ENCODE measurements at places on chromosomes 2 and 18. TPM values are rescaled to one million over a fixed set of nuclear protein-coding genes. Genes with fewer than 3 reads are reported as not detected.

PFN4 gene
- polyA plus RNA-seq = 1.6 TPM

MC4R gene
- 0.26 TPM for polyA plus RNA-seq

- no peak for DNase-seq
Measured at GRCh38 chr2:137173463-137173862, 408.1 kb downstream of the THSD7B start.

DNA sequence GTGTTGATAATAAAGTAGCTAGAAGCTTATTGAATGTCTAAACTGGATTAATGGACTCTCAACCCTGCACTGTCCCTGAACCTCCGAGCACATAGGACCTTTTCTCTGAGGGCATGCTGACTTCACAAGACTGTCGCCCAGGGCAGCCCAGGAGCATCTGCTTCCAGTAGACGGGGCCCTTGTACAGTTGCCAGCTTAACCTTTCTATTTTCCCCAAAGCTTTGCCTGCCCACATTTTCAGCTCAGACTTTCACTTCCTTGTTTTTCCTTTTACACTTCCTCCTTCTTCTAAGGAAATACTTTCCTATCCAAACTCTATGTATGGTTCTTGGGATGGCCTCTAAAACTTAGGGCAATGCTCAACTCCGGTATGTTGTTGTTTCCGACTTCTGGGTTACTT lies 1.3 kb downstream of the VWA3B start:
- DNase-seq = peak; percentile 81

DNA sequence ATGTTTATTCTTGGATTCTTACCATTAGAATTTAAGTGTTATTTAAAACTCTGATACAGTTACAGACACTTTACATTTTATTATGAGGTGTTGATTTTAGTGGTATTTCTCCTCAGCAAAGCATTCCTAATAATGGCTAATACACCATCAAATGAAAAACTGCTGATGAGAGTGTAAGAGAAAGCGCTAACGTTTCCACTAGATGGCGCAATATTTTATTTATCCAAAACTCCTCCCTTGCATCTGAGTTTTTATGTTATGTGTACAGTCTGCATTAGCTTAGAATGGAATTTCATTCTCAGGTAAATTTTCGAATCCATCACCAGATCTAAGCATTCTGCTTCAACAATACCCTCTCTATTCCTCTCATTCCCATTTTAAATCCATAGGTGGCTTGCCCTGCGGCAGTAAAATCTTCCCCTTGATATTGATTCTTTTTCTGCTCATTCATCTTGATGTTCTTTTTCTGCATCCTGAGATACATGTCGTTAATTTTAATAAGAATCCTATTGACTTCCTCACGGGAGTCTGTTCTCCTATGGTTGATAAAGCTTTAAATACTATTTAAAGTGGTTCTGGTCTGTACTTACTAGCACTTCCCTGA lies 53.9 kb downstream of the PRKRA start:
- peak; percentile 67 for DNase-seq

DNA sequence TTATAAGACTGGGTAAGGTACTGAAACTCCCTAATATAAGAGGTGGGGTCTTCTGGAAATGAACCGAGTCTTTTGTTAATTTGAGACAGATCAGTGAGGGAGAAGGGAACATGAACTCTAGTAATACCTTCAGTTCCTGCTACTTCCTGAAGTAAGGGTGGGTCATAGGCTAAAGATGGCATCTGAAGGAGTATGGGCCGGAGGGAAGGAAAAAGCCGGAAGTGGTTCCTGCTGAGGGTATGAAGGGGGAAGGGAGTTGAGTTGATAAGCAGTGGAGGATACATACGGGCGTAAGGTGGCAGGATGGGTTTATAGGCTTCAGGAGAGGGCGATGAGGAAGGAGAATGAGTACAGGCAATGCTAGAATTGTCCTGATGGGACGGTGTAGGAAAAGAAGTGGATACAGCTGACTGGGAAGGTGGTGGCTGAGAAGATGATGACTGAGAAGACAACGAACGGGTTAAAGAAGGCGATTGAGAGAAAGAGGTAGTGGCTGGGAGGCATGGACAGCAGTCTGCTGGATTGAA lies 58.2 kb downstream of the KYNU start:
- DNase-seq = no peak

ZSWIM2 gene
- not detected for polyA plus RNA-seq

HAAO gene
- polyA plus RNA-seq = 21.7 TPM

CHRNA1 gene
- 140 TPM for polyA plus RNA-seq

DNA sequence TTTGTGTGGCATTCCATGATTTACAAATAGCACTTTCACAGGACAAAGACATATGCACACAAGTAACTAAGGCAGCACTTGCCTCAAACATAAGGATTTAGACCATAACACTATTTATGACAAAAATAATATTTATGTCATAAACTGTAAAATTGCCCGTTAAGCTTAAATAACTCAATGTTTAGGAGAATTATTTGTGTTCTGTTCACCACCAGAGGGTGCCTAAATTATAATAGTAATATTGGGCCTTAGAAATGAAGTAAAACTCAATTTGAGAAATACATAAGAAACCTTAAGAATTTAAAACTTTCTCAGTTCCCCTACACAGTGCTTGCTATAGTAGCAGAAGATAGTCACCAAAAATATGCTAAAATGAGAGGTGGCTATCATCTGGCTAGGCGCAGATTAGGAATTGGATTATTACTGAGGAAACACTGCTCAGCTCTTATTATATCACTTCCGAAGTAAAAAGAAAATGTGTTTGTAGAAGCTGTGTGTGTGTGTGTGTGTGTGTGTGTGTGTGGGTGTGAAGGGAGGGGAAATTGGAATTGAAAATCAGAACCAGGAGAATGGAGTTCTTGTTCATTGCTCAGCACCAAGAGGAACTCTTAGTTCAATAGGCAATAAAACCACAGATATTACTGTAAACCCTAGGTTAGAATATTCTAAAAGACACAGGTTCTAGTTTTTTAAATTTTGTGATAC lies 4.9 kb upstream of the CHN1 start:
- DNase-seq = no peak

- DNase-seq = no peak
Measured at GRCh38 chr2:205772983-205773382, 90.7 kb downstream of the NRP2 start.

SERPINB3 gene
- not detected for polyA plus RNA-seq

DNA sequence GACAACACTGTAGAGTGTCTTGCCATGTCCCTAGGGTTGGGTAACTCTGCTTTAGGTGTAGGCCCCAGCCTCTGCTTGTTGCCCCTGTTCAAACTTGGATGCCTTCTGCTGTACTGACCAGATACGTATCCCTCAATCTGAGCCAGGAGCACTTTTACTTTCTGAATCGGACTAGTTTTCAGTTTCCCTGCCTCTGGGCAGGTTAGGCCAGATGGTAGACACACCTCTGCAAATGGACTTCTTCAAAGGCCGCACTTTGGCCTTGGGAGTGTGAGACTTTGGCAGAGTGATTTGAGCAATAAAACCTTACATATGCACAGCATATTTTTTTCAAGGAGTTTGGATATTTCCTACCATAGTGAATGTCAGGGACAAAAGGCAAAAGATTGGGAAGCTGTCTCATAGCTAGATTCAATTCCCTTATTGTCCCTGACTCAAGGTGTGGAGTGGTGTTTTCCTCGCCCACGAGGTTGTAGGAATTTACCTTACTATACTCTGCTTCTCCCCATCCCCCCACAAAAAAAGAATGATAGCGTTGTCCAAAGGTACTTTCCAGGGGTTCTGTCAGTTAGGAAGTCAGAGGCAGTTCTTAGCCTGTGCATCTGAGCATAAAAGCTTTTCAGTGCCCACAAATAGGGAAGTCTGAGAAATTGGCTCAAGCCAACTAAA lies 15.3 kb upstream of the PARD3B start:
- DNase-seq = no peak

GRCh38 chr2:76544901-76545300 lies 834.2 kb upstream of the GCFC2 start:
- DNase-seq = no peak

DNA sequence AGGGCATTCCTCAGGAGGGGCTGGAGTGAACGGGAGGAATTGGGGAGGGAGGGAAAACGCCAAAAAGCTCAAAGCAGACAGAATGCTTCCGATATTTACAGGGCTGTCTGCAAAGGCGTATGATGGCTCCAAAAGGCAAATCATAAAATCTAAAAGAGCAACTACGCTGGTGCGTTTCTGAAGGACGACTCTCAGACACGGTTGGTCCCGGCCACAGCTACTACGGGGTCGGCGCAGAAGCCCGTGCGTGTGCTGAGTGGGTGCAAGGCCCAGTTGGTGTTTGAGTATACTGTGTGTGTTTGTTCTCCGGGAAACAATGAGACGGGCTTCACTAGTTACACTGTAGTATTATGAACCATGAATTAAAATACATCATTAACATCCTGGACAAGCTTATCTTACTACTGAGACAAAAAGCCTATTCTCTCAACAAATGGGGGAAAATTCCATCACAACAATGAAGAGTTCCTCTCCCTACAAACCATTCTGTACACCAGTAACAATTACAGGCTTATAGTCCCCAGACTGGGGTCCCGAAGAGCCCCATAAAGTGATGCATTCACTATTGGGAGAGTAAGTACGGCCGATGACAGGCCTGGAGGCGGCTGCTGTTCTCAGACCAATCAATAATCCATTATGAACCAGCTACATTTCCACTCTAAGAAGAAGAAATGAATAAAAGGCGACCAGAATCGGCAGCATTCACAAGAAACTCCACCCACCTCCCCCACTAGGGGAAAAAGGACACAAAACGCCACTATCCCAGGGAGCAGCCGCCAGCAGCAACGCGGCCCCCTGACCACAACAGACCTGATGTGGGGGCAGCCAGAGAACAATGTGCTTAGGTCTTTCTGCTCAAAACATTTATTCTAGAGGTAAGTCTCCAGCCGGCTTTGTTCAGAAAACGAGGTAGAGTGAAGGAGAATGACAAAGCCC lies 43.4 kb downstream of the ZNF516 start:
- DNase-seq = peak; percentile 80

DNA sequence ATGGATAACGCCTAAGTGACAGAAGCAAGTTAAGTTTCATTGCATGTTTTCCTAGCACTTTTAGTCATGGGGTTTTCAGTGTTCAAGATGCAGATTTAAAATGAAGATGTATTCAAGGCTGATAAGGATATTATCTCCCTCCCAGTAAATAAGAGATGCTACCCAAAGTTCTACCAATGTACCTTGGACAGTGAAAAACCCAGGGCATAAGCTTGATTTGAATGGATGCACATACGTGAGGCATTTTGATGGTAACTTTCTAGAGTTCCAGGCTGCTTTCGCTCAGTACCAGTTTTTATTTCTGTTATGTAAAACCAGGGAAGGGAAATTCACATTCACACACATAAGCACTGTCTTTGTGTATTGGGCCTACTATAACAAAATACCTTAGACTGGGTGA lies 90.3 kb downstream of the STK39 start:
- no peak for DNase-seq

GRCh38 chr2:122366427-122366826 lies 611.0 kb downstream of the TSN start:
- no peak for DNase-seq

DNA sequence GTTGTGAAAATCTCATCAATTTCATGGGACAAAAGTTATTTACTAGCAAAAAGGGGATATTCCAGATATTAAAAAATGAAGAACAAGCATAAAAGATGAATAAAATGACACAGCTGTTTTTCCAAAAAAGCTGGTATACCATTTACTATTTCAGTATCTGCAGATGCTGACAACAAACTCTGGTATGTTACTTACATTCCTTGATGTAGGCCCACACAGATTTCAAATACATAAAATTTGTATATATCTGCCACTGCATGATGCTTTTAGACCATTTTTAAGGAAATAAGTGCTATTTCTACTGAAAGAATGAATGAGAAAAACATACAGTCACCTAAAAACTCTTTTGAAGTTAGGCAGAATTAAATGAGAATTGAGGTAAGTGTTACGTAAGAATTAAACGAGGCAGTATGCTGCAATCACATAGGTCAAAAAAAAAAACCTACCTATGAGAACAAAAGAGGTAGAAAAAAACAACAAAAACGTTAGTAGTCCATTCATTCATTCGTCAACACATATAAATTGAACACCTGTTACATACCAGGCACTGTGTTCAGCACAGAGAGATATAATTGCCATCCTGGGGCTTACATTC lies 32.5 kb downstream of the ARL5A start:
- DNase-seq = no peak

GRCh38 chr2:15346624-15347023 lies 214.5 kb downstream of the NBAS start:
- no peak for DNase-seq

GRCh38 chr2:36088716-36089328 lies 266.8 kb upstream of the CRIM1 start:
- DNase-seq = no peak

- DNase-seq = no peak
Measured at GRCh38 chr2:169683054-169683424, 11.2 kb downstream of the CFAP210 start.

INHBB gene
- 0.85 TPM for polyA plus RNA-seq

DNA sequence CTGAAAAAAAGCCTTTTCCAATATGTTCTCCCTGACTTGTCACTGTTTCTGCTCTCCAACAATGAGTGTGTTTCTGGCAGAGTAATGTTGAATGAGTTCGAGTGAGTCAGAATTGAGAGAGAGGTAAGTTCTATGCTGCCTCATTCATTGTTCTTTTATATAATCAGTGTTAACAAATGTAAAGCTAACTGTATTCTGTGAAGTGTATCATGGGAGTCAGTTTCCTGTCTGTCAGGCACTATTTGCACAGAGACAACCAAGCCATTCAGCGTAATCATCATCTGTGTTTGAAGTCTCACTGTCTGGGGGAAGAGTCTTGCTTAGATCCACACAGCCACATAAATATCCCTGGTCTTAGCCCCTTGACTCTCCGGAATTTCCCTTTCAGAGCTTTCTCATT lies 22.0 kb upstream of the UPP2 start:
- DNase-seq = peak; percentile 16

DNA sequence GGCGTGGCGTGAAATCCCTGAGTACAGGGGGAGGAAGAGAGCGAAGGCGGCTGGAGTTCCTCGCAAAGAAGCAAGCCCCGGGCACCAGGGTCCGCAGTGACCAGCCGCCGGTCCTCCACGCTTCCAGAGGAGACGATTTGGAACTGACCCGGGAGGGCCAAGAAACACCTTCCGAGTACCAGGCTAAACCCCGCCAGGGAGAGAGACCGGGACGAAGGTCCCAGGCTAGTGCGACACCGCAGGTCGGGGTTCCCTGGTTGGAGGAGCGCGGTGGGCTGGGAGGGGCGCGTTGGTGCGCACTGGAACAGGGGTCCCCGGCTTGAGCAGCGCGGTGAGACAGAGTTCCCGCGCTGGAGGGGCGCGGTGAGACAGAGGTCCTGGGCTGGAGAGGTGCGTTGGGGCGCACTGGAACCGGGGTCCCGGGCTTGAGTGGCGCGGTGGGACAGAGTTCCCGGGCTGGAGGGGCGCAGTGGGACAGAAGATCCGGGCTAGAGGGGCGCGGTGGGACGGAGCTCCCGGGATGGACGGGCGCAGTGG lies 901 bp downstream of the WDFY1 start:
- peak; percentile 50 for DNase-seq

DNA sequence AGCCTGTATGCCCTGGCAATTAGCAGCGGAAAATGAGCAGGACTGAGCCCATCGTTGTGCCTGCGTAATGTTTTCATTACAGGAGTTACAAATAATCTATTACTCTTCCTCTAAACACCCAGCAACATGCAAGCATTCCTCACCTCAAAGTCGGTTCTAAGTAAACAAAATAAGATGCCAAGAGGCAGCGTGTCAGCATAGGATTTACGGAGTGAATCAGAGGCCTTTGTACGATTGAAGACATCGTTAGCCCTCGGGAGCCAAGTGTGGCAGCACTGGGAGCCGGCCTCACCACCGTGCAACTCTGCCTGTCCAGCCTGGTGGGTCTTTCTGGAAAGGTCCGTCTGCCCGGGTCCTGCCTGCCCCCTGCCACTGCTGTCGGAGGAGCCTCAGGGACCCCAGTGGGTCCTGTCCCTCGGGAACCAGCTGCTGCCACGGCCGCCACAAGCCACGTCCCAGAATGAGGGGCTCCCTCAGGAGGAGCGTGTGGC lies 80.1 kb upstream of the CTDP1 start:
- DNase-seq = no peak

LBH gene
- 29.9 TPM for polyA plus RNA-seq

ONECUT2 gene
- 0.16 TPM for polyA plus RNA-seq
